ENCODE measurements at places on chromosomes 1 and 21. TPM values are rescaled to one million over a fixed set of nuclear protein-coding genes. Genes with fewer than 3 reads are reported as not detected.

LCE1E gene
- polyA plus RNA-seq: not detected

TP73 gene
- 0.27 TPM for polyA plus RNA-seq

HPCA gene
- 1.0 TPM for polyA plus RNA-seq

BCL2L15 gene
- polyA plus RNA-seq: 0.84 TPM

SYT2 gene
- 0.12 TPM for polyA plus RNA-seq

LCE1B gene
- not detected for polyA plus RNA-seq

SPRR2E gene
- not detected for polyA plus RNA-seq

CCDC27 gene
- polyA plus RNA-seq: 0.73 TPM

GNAT2 gene
- 0.19 TPM for polyA plus RNA-seq

STX12 gene
- 58.9 TPM for polyA plus RNA-seq

CLIC6 gene
- polyA plus RNA-seq: 7.2 TPM

GCSAML gene
- not detected for polyA plus RNA-seq

S100A5 gene
- 0.54 TPM for polyA plus RNA-seq

- no peaks in the 10 kb centered on the region for H3K27me3 ChIP-seq
- H3K4me3 ChIP-seq: no peak overlapping the region
- DNase-seq: no peak
- H3K4me1 ChIP-seq: peaks cover 8% of the 10 kb centered on the region
Observed at GRCh38 chr1:90924982-90925381, 96.9 kb downstream of the ZNF644 start.

DNA sequence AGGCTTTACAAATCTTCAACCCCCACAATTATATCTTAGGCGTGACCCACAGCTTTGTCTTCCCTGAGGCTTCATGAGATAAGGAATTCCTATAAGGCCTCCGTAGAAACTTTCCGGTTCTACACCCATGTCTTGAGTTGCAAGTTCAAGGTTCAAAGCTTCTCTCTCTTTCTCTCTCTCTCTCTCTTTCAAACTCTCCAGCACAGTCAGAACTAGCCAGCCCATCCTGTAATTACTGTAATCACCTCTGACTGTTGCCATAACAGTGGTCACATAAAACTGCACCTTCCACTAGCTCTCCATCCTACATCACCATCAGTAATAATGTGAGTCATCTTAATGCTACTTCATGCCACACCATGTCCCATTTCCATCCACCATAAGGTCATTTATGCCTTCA lies 90.0 kb upstream of the NFASC start:
- DNase-seq: peak; percentile 27
- peak overlapping the region; percentile 37 for H3K27ac ChIP-seq
- H3K4me3 ChIP-seq: no peak overlapping the region
- no peaks in the 10 kb centered on the region for H3K36me3 ChIP-seq
- peaks cover 18% of the 10 kb centered on the region for H3K27me3 ChIP-seq

- H3K27me3 ChIP-seq: no peaks in the 10 kb centered on the region
- peak; percentile 55 for DNase-seq
- H3K4me3 ChIP-seq: peak overlapping the region; percentile 81
- H3K4me1 ChIP-seq: peaks cover 41% of the 10 kb centered on the region
- H3K27ac ChIP-seq: peak overlapping the region; percentile 94
Observed at GRCh38 chr1:150971583-150972416, 2.8 kb downstream of the CERS2 start.

DNA sequence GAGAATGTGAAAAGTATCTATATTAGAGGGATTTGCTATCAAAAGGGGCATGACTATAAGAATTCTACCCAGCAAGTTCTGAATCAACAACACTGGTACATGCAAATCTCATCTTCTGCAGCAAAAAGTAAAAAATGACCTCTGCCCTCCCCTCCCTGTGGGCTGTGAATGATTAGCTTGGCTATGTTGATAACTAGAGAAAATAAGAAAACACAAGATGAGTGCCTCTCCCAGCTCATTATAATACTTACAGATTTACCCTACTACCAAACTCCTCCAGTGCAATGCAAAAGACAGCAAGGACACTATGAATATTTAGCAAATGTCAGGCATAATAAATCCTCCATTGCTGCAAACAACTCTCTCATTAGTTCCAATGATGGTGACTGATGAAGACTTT lies 102.4 kb downstream of the SLC45A1 start:
- H3K27ac ChIP-seq: peak overlapping the region; percentile 99
- DNase-seq: no peak
- peaks cover 41% of the 10 kb centered on the region for H3K4me1 ChIP-seq
- peak overlapping the region; percentile 75 for H3K4me3 ChIP-seq

DNA sequence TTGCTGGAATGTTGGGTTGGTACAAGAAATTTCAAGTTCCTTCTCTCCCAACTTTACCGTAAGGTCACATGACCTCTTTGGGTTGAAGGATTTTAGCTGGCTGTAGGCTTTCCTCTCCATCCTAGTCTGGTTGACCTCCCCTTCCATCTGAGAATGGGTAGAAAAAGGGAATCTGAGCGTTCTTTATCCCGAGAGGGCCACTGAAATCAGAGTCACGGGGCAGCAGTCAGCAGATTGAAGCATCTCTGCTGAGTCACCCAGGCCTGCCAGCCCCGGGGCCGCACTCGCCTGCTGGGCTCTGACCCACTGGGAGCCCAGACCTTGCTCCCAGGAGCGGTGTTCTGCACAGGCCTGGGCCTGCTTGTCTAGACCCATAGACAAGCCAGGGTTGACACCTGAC lies 31.0 kb downstream of the TMCC2 start:
- no peak for DNase-seq
- no peak overlapping the region for H3K27ac ChIP-seq

DNA sequence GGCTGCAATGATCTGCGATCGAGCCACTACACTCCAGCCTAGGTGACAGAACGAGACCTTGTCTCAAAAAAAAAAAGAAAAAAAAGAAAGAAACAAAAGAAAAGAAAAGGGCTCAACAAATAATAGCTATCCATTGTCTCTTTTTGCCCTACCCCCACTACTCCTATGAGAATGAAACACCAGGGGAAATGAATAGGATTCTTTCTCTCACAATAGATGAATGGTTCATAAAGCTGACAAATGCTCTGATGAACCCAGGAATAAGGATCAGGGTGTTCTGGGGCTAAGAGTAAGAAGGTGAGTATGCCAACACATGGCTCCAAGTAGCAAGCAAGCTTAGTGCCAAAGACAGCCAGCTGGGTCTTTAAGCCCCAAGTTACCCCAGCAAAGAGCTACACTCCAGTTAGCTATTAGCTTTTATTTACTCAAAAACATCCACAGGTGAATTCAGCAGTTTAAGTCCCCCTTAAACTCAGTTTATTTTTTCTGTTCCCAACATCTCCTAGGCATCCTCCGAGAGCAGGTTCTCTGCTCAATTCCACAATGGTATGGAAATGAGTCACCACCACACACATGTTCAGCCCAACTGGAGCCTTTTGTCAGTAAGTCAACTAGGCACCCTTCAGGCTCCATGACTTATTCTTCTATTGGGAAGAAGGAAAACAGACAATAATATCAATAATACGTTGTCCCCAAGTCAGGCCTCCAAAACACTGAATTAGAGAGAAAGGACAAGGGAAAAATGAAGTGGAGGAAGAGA lies 4.2 kb downstream of the ADORA3 start:
- no peak for DNase-seq
- no peak overlapping the region for H3K4me3 ChIP-seq
- H3K27ac ChIP-seq: no peak overlapping the region
- no peaks in the 10 kb centered on the region for H3K36me3 ChIP-seq

- H3K36me3 ChIP-seq: peaks cover 4% of the 10 kb centered on the region
- H3K27me3 ChIP-seq: no peaks in the 10 kb centered on the region
- DNase-seq: peak; percentile 53
- H3K4me1 ChIP-seq: peaks cover 15% of the 10 kb centered on the region
Observed at GRCh38 chr1:200409203-200409760, 554 bp downstream of the ZNF281 start.
